ENCODE measurements at places on chromosomes 2 and 18. TPM values are rescaled to one million over a fixed set of nuclear protein-coding genes. Genes with fewer than 3 reads are reported as not detected.

Gene SPHKAP
- total RNA-seq, result not detected

Gene MORN2
- total RNA-seq, result 14.6 TPM

Gene NAGK
- 46.0 TPM for total RNA-seq

Gene AGPS
- 161 TPM for total RNA-seq

Gene IL36RN
- not detected for total RNA-seq

Gene ASAP2
- total RNA-seq, result 44.0 TPM

Gene TUBA4B
- total RNA-seq, result not detected

Gene MRPL19
- total RNA-seq, result 58.1 TPM

Gene B3GNT7
- total RNA-seq, result 0.26 TPM

Gene MC4R
- not detected for total RNA-seq

Gene ZEB2
- total RNA-seq, result 30.3 TPM

Gene RAB3GAP1
- total RNA-seq, result 53.0 TPM

Gene MGAT4A
- total RNA-seq, result 65.4 TPM

Gene SLC9A4
- total RNA-seq, result not detected

DNA sequence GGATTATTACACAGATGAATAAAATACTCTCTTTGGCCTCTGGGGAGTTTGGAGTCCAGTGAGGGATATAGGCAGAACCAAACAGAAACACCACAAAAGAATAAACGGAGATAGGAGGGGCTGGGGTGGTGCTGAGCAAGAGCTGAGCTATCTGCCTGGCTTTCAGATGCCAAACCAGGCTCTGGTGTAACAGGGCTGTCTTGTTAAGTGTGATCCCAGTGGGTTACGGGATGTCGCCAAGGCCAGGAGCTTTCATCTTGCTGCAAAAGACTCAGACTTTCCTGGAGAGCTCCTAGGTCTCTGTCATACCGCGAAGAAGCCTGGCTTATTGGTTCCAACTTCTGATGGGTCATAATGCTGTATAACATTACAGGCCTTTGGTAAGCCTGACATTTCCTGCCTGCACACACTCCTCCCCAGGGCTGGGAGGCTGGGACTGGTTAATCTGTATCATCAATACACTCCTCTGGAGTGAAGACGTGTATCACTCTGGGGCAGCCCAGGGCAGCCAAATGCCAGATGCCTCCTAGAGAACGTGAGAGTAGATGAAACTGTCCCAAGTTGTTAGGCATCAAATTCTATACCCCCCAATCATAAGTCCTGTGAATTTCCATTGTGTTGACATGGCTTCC lies 60.5 kb downstream of the STPG4 start:
- no peak for DNase-seq

- no peak for DNase-seq
Measured at GRCh38 chr2:191501561-191502168, 176.3 kb upstream of the NABP1 start.

- DNase-seq, result no peak
Measured at GRCh38 chr18:70418546-70419311, 129.9 kb downstream of the SOCS6 start.

GRCh38 chr2:237218756-237219155 lies 133.1 kb downstream of the COPS8 start:
- DNase-seq, result no peak

DNA sequence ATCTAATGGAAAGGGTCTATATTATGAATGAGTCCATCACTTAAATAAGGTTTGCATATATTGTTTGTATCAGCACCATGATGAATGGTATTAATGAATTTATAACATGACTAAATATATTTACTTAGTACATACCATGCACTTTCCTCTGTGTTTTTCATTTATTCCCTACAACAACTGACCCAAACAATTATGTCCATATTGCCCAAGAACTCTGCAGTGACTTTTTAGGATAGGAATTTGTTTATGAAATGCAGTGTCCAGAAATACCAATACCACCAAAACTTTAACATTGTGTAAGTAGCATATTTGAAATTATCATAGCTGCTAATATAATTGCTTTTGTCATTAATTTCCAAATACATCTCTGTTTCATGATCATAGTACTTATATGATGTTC lies 119.7 kb downstream of the WDR7 start:
- no peak for DNase-seq

DNA sequence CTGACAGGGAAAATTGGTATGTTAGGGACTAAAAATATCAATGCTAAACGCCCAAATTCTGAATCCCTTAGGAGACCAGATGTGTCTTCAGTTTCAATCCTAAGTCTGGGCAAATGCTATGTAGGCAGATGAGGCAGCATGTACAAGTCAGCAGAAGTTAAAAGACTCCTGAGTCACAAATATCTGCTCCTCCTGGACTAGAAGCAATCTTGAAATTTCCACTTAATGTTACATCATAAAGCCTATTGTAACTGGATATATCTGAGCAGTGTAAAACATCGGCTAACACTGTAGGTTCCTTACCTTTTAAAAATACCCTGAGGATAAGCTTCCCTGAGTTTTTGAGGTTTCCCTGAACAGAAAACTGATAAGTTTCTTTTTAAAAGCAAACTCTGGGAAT lies 1087.6 kb upstream of the PIK3C3 start:
- no peak for DNase-seq

DNA sequence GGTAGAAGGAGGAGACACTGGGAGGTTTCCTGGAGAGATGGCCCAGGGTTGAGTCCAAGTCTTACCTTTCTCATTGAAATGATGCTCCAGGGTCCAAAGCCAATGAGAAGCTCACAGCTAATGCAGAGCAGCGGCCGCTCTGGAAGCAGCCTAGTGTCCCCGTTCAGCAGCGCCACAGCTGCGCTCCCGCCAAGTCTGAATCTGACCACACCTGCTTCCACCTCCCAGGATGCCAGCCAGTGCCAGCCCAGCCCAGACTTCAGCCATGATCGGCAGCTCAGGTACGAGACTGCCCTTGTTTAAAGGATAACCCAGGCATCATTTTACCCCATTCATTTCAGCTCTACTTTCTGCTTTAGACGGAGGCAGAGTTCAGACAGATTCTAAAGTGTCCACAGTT lies 11.9 kb upstream of the RPL31 start:
- DNase-seq, result no peak

- DNase-seq, result no peak
Measured at GRCh38 chr2:19458427-19459003, 100.1 kb upstream of the OSR1 start.

- no peak for DNase-seq
Measured at GRCh38 chr2:120833127-120833675, 97.5 kb downstream of the GLI2 start.

- DNase-seq, result no peak
Measured at GRCh38 chr18:66900837-66901236, 296.9 kb upstream of the CDH19 start.

- DNase-seq, result no peak
Measured at GRCh38 chr2:176156807-176157498, at the start of gene HOXD3. Gene HOXD3 (plus strand): TSS chr2:176157307. CDS start chr2:176169115, 11,808 bp downstream.

GRCh38 chr18:31143025-31143424 lies 19.6 kb downstream of the DSC1 start:
- no peak for DNase-seq

GRCh38 chr2:86223140-86223926 lies 24.1 kb downstream of the MRPL35 start:
- DNase-seq, result no peak

DNA sequence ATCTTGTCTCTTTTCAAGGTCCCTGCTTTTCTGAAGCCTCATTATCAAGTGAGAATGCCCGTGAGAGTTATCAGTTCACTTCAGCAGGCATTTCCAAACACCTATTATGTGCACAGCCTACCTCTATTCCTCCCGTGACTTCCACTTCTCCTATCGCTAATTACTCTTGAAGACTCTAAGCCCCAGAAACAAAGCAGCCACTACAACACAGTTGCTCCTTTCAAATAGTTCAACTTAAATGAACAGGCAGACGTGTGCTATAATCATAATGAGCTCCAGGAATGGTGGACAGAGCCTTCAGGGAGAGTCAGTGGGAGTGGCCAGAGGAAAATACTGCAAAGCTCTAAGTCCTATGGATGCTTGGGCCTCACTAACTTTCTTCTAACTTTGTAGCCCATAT lies 159.0 kb downstream of the RDH14 start:
- no peak for DNase-seq

DNA sequence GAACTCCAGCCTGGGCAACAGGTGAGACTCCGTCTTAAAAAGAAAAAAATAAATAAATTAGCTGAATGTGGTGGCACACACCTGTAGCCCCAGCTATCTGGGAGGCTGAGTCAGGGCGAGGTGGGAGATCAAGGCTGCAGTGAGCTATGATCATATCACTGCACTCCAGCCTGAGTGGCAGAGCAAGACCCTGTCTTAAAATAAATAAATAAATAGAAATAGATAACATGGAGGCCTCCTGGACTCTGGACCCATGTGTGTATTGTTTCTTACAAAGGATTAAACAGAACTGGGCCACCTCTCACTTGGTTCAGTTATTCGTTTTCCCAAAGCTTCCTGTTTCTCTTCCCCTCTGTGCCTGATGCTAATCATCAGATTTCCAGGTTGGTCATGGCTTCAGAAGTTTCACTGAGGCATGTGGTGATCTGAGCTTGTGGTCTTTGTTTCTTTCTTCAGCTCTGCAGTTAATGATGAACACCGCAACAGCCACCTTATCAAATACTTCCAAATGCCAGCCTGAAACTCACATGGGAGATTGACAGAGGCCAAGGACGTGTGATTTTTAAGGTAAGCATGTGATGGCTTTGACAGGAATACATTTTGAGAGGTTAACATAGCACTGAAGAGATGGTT lies 83.3 kb upstream of the MAP4K4 start:
- DNase-seq, result no peak

- no peak for DNase-seq
Measured at GRCh38 chr18:420661-421246, 79.7 kb downstream of the COLEC12 start.

DNA sequence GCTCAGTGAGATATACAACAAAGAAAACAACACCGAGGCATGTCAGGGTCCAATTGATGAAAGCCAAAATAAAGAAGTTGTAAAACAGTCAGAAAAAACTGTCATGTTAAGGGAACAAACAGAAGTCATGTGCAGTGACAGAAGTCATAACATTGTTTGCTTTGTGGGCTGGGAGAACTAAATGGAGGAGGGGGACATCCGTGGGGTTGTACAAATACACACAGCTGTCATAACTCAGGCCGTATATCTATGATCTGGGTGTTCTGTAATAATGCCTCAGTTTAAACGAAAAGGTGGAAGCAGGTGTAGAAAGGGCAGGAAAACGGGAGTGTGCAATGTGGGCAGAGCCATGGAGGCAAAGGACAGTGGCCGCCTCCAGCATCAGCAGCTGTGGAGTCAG lies 27.3 kb downstream of the TIMM21 start:
- DNase-seq, result no peak

- DNase-seq, result no peak
Measured at GRCh38 chr2:220614064-220614463, 958.0 kb downstream of the EPHA4 start.

Data from pulmonary artery endothelial cell (primary cell).